ENCODE measurements at places on chromosomes 3 and 15. TPM values are rescaled to one million over a fixed set of nuclear protein-coding genes. Genes with fewer than 3 reads are reported as not detected.

ACP3 gene
- not detected for total RNA-seq

MUC20 gene
- total RNA-seq = not detected

FAM227B gene
- total RNA-seq = 1.2 TPM

ITGA11 gene
- 0.28 TPM for total RNA-seq

CILP gene
- total RNA-seq = 0.08 TPM

LRRC49 gene
- 8.3 TPM for total RNA-seq

GRCh38 chr15:62994975-62995681 is 47.4 kb upstream of the TPM1 start:
- no peak for DNase-seq
- H3K36me3 ChIP-seq = no peaks in the 10 kb centered on the region
- no peak overlapping the region for H3K4me3 ChIP-seq
- H3K27ac ChIP-seq = no peak overlapping the region
- H3K27me3 ChIP-seq = no peaks in the 10 kb centered on the region
- H3K4me1 ChIP-seq = no peaks in the 10 kb centered on the region

DNA sequence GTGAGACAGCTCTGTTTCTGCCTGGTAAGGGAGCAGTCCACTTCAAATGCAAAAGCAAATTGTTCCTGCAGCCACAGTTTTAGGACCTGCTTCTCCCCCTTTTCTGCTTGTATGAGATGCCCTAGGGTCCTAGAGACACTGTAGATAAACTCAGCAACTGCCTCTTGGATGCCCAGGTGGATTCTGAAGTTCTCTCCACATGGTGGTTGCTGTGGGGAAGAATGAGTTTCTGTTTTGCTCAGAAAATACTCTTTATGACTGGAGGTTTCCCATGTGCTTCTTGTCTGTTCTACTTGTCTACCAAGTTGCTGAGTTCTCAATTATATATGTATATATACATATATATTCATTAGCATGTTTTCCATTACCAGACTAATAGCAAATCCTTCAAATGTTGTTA is 5.6 kb upstream of the ZNF80 start:
- no peaks in the 10 kb centered on the region for H3K36me3 ChIP-seq
- no peak overlapping the region for H3K27ac ChIP-seq
- H3K4me3 ChIP-seq = no peak overlapping the region
- H3K4me1 ChIP-seq = no peaks in the 10 kb centered on the region
- H3K27me3 ChIP-seq = no peaks in the 10 kb centered on the region

GRCh38 chr15:39397883-39398282 is 183.0 kb upstream of the THBS1 start:
- no peaks in the 10 kb centered on the region for H3K27me3 ChIP-seq
- no peak overlapping the region for H3K4me3 ChIP-seq
- no peaks in the 10 kb centered on the region for H3K4me1 ChIP-seq

GRCh38 chr3:48405343-48405881 is 24.5 kb downstream of the PLXNB1 start:
- no peaks in the 10 kb centered on the region for H3K4me1 ChIP-seq
- no peak overlapping the region for H3K4me3 ChIP-seq
- no peak overlapping the region for H3K27ac ChIP-seq
- H3K36me3 ChIP-seq = no peaks in the 10 kb centered on the region

- H3K27me3 ChIP-seq = peaks cover 13% of the 10 kb centered on the region
- no peak overlapping the region for H3K27ac ChIP-seq
- H3K4me1 ChIP-seq = no peaks in the 10 kb centered on the region
Measured at GRCh38 chr3:151011427-151011826, 38.9 kb upstream of the CLRN1 start.

DNA sequence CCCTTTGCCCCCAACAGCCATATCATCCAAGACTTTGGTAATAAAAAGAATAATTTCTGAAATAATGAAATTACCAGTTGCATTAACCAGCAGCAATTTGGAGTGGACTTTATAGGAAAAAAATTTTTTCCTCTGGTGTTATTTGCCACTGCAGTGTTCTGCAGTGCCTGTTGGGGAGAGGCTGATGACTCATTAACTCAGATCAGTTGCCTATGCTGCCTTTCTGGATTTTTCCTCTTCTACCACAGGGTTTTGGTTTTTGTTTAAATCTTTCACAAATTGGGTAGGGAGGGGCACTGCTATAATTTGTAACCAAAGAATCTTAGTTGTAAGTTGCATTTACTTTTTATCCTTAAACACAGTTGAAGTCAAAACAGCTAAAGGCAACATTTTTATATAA is 22.7 kb downstream of the ATP6V1A start:
- H3K27ac ChIP-seq = no peak overlapping the region
- H3K4me3 ChIP-seq = no peak overlapping the region
- no peak for DNase-seq
- H3K36me3 ChIP-seq = no peaks in the 10 kb centered on the region
- no peaks in the 10 kb centered on the region for H3K4me1 ChIP-seq

- H3K27me3 ChIP-seq = peaks cover 4% of the 10 kb centered on the region
- no peak for DNase-seq
- no peaks in the 10 kb centered on the region for H3K4me1 ChIP-seq
- no peaks in the 10 kb centered on the region for H3K36me3 ChIP-seq
- H3K27ac ChIP-seq = no peak overlapping the region
Measured at GRCh38 chr3:107861904-107862303, 228.9 kb downstream of the CD47 start.

GRCh38 chr3:16377196-16377595 is 112.2 kb downstream of the OXNAD1 start:
- H3K4me1 ChIP-seq = no peaks in the 10 kb centered on the region
- H3K27ac ChIP-seq = no peak overlapping the region
- no peak overlapping the region for H3K4me3 ChIP-seq
- no peaks in the 10 kb centered on the region for H3K36me3 ChIP-seq
- H3K27me3 ChIP-seq = no peaks in the 10 kb centered on the region

DNA sequence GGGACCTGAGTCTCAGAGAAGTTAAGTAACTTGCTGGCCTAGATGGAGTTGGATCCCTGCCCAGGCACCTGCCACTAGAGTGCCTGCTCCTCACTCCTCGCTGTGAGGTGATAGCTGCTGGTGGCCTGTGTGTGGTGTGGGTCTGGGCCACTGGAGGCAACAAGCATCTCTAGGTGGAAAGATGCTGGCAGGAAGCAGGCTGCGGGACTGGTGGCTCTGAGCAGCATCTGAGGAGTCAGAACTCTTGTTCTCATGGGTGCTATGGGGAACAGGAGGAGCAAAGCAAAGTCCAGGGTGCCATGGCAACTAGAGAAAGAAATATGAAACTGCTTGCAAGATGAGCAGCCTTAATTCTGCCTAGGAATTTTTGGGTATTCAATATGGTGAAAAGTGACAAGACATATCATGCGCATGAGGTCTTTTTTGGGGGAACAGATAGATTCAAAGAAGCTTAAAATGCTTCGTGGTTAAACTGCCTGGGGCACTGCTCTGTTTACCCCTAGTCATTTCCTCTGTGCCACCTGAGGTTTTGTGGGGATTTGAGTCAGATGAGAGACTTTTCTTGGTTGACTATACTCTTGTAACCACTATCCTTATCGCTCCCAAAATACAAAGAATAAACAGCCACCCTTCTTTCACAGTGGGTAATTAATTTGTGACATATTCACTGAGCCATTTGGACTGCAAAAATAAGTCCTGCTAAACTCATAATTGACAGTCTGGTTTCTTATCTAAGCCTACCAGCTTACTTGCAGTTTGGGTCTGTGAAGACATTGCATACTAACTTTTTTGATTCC is 50.3 kb downstream of the MED12L start:
- H3K4me1 ChIP-seq = no peaks in the 10 kb centered on the region
- peaks cover 5% of the 10 kb centered on the region for H3K27me3 ChIP-seq
- no peak overlapping the region for H3K27ac ChIP-seq
- H3K4me3 ChIP-seq = no peak overlapping the region

- no peaks in the 10 kb centered on the region for H3K27me3 ChIP-seq
- H3K36me3 ChIP-seq = no peaks in the 10 kb centered on the region
- H3K27ac ChIP-seq = no peak overlapping the region
- H3K4me3 ChIP-seq = no peak overlapping the region
Measured at GRCh38 chr15:46815765-46816164, 901.5 kb upstream of the SEMA6D start.

DNA sequence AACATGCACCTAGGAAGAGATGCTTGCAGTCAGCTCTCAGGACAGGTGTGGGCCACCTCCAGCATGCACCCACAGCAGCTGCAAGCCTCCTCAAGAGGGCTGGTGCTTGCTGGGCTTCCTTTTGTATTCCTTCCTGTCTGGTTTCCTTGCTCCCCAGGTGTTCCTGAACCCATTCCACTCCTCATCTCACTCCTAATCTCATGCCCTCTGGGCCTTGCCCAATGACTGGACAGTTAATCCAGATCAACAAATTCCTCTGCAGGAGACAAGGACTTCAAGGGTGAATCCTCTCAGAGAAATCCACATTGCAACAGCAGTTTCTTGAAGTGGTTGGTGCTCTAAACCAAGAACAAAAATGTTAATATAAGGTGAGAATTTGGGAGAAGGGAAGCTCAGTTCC is 30.7 kb downstream of the RASGRP1 start:
- H3K27me3 ChIP-seq = no peaks in the 10 kb centered on the region
- H3K27ac ChIP-seq = no peak overlapping the region
- no peaks in the 10 kb centered on the region for H3K36me3 ChIP-seq
- H3K4me1 ChIP-seq = no peaks in the 10 kb centered on the region

GRCh38 chr15:57784081-57784511 is 77.6 kb downstream of the POLR2M start:
- no peaks in the 10 kb centered on the region for H3K4me1 ChIP-seq
- peaks cover 5% of the 10 kb centered on the region for H3K27me3 ChIP-seq
- H3K4me3 ChIP-seq = no peak overlapping the region
- no peak for DNase-seq

Data from Panc1 (cell line).